ENCODE measurements at places on chromosomes 5 and 9.

DNA sequence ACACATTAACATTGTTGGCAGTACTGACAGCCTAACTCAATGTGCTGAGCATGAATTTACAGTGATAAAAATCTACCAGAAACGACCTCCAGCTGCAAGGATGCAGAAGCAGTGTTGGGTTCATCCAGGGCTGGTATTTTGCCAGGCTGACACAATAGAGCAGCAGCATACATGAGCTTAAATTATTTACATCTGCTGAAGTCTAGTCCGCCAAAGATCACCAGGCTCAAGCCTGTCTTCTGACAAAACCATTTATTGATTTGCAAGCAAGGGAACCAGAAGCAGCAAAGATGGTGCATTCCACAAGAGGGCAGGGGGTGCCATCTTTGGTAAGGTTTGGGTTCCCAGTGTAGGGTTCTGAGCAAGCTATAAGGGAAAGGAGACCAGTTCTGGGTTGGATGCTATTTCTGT is 8.7 kb upstream of the C5orf34 start:
- no peak for DNase-seq

GRCh38 chr9:123876750-123877149 is 53.2 kb downstream of the DENND1A start:
- DNase-seq, result no peak

GRCh38 chr9:81717061-81717746 is 27.9 kb upstream of the TLE1 start:
- no peak for DNase-seq

DNA sequence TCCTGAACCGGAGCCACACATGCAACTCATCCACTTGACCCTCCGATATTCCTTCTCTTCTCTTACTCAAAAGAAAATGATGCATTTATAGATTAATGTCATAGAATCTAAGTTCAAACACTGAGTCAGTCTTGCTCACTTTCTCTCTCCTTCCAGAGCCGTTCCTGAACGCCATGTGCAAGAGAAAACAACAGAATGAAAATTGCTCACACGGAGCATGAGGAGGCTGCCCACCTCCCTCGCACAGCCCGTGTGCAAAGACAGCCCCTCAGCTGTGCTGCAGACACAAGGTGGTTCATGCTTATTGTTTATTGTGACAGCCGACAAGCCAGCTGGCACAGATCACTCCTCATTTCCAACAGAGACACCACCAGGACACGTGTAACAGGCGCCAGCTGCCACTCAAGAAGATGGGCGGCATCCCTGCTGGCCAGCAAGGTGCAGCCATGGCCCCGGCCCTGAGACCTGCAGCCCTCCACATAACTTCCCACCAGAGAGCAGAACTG is 290.8 kb downstream of the GLIS3 start:
- no peak for DNase-seq

DNA sequence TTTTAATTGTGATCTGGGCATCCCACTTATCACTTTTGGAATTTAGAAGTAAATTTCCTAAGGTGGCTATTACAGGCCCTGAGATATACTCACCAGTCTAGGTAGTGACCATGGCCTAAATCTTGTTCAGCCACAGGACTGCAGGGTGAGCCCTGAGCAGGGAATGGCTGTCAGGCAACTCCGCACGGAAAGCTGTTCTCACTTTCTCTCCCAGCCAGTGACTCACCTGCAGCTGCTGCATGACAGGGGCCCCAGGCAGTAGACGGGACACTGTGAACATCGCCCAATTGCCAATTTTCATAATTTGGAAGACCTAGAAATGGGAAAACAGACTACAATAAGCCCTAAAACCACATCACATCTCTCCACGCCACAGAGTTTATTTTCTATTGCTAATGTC is 69.6 kb upstream of the TAF1L start:
- no peak for DNase-seq

DNA sequence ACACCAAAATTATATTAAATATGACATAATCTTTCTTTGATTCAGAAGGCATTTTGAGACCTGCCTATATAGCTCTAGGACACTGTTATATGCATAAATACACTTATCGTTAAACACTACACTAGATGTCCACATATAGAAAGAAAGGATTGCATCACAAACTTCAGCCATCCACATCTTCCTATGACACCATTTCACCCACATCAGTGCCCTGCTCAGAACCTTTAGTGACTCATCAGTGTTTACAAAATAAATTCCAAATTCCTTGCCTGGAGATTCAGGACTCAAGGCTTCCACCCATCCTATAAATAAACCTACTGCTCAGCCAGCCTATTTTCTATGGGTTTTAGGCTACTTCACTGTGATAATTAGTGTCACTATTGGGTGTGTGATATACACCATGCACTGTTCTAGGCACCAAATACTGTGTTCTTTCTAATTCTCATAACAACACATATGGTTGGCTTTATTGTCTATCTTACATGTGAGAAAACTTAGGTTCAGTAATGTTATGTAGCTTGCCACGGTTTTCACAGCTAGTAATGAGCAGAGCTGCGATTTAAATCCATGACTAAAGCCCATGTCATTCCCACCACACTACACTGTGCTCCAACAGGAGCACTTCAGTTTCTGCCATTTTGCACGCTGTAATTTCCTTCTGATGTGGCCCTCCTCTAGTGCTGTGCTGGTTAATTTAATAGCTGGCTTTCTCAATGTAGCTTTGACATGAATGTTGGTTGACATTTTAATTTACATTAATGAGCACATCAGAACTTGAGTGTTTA is 103.3 kb downstream of the SREK1 start:
- DNase-seq, result no peak

- DNase-seq, result no peak
Observed at GRCh38 chr5:68476854-68477253, 261.3 kb downstream of the PIK3R1 start.

DNA sequence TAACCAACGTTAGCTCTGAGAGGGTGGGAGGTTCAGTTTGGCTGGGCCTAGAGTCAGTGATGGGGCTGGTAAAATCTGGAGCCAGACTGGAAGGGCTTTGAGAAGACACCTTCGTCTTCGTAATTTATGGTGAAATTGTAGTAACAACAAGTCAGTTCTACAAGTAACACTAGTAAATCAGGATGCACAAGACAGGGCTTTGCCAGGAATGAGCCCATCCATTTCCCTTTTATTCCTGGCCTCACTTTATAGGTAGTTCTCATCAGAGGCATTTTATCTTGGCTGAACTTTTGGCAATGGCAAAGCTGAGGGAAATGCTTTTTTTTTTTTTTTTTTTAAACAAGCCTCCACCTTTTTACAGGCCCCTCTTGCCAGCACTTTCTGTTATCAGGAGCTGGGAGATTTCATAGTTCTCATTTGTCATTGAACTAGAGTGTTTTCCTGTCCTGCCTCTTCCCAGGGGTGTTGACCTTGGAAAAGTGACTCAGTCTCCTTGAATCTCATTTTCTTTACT is 110.5 kb upstream of the KLF4 start:
- DNase-seq, result no peak

GRCh38 chr5:6190838-6191237 is 187.5 kb downstream of the MED10 start:
- DNase-seq, result no peak

GRCh38 chr9:77597057-77597456 is 51.1 kb downstream of the GNA14 start:
- no peak for DNase-seq

DNA sequence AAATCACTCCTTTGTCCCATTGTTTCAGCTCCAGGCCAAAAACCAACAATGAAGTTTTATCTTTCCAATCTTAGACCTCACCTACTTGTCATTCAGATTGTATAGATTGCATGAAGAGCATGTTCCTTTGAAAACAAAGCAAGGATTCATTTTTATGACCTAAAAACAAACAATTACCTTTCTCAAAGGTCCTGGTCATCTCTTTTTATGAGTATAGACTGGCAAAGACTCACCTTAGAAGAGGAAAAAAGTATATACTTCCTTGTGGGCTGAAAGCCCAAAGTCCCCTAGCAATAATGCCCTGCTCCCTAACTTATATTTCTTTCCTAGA is 28.4 kb upstream of the TLE1 start:
- no peak for DNase-seq

- no peak for DNase-seq
Observed at GRCh38 chr5:109779036-109779735, 89.5 kb downstream of the MAN2A1 start.

All from activated naive CD4-positive, alpha-beta T cell (primary cell).